ENCODE measurements at places on chromosomes 2 and 18.

- no peak for DNase-seq
Observed at GRCh38 chr2:8412082-8412481, 269.8 kb upstream of the ID2 start.

DNA sequence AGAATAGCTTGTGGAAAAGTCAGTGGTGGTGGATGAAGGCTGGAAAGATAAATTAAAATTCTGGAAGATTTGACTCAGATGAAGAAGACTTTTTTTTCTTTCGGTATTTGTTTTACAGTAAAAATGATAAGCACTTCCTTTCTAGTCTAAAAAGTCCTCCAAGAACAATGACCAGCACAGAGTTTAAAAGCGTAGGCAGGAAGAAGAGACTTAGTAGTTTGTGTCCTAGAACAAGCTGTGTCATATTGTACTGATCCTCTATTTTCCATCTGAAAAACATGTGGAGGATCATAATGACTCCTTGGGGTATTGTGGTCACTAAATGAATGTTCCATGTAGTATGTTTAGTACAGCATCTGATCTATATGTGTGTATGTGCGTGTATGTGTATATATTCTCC, 132.4 kb upstream of the FSHR start:
- DNase-seq: no peak

- peak; percentile 2 for DNase-seq
Observed at GRCh38 chr2:147456779-147457178, 388.1 kb upstream of the ACVR2A start.

- no peak for DNase-seq
Observed at GRCh38 chr2:216842636-216843035, 17.2 kb downstream of the TNP1 start.

GRCh38 chr18:55850904-55851303, 262.9 kb upstream of the TCF4 start:
- DNase-seq: no peak

GRCh38 chr18:76382275-76382674, 112.8 kb downstream of the ZNF516 start:
- no peak for DNase-seq

GRCh38 chr2:144449028-144449406, 70.9 kb downstream of the ZEB2 start:
- DNase-seq: no peak

GRCh38 chr18:51251625-51252024, 54.1 kb upstream of the MEX3C start:
- DNase-seq: no peak

- DNase-seq: no peak
Observed at GRCh38 chr2:35651688-35652323, 703.8 kb upstream of the CRIM1 start.

- peak; percentile 45 for DNase-seq
Observed at GRCh38 chr18:6482198-6482977, 67.7 kb upstream of the L3MBTL4 start.

GRCh38 chr2:10375570-10376281, 72.4 kb downstream of the ODC1 start:
- no peak for DNase-seq

- no peak for DNase-seq
Observed at GRCh38 chr18:22267697-22268096, 98.3 kb downstream of the GATA6 start.

- peak; percentile 28 for DNase-seq
Observed at GRCh38 chr2:219629976-219630695, 2.7 kb downstream of the SLC4A3 start.

- DNase-seq: peak; percentile 33
Observed at GRCh38 chr2:149040451-149040850, 2.0 kb downstream of the LYPD6B start.

GRCh38 chr2:195898505-195899191, 170.0 kb downstream of the DNAH7 start:
- peak; percentile 98 for DNase-seq

DNA sequence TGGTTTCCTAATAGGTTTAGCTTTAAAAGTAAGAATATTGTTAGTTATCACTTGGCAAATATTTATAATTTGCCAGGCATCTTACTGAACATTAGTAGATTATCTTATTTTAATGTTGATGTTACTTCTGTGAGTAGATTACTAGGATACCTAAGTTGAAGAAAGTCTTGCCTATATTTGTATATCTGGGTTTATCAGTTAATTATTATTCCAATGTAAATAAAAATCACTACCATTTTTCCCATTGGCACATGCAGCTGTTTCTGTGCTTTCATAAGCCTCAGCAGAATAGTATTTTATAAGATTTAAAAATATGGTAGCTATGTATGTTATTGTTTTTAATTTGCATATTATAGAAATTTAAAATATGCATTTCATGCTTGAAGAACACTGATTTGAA, 16.3 kb upstream of the TRIM43B start:
- no peak for DNase-seq

- DNase-seq: no peak
Observed at GRCh38 chr2:214365549-214365948, 45.3 kb upstream of the VWC2L start.

- peak; percentile 51 for DNase-seq
Observed at GRCh38 chr18:58552057-58552461, 76.8 kb downstream of the ALPK2 start.

DNA sequence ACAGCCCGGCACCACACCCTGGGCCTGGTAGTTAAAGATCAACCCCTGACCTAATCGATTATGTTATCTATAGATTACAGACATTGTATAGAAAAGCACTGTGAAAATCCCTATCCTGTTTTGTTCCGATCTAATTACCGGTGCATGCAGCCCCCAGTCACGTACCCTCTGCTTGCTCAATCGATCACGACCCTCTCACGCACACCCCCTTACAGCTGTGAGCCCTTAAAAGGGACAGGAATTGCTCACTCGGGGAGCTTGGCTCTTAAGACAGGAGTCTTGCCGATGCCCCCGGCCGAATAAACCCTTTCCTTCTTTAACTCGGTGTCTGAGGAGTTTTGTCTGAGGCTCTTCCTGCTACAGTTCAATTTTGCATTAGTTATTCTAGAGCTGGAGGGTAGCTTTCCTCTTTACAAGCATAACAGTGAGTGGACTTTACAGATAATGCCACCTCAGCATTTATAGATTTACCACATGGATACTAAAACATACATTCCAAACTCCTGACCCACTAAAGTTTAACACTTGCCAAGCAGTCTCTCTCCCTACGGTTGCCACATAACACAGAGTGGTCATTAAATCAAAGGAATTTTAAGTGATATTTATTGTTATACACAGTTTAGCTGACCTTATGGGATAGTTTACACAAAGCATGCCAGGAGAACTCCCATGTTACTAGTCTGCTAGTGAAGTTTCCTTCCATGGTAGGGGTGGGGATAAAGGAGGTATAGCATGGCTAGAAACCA, 101.0 kb downstream of the EVA1A start:
- DNase-seq: peak; percentile 90

DNA sequence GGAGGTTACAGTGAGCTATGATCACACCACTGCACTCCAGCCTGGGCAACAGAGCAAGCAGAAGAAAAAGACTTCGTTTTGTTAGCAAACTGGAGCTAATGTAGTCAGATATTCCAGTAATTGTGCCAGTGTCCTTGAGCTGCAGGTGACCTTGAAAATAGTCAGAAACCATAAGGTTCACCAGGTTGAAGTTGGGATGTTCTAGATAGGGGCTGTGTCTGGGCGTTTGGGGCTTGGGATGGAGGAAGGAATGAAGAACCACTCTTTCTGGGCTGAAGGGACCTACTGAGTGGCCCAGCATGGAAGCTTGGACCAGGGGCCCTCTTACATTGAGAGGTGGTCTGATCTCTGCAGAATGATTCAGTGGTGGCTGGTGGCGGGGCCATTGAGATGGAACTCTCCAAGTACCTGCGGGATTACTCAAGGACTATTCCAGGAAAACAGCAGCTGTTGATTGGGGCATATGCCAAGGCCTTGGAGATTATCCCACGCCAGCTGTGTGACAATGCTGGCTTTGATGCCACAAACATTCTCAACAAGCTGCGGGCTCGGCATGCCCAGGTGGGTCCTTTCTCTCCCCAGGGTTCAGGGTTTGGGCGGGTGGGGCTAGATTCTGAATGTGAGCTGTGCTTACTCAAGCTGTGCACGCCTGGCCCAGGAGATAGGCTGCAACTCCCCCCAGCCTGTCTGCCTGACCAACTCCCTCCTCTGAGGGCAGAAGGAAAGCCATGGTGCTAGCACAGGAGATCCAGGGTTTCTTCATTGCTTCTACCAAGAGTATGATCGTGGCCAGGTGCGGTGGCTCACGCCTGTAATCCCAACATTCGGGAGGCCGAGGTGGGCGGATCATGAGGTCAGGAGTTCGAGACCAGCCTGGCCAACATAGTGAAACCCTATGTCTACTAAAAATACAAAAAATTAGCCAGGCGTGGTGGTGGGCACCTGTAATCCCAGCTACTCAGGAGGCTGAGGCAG, 17.1 kb downstream of the CCT7 start:
- no peak for DNase-seq

GRCh38 chr2:16102976-16103380, 162.6 kb downstream of the MYCN start:
- DNase-seq: no peak

- no peak for DNase-seq
Observed at GRCh38 chr2:224924631-224925030, 117.6 kb downstream of the DOCK10 start.

GRCh38 chr2:8671176-8671575, 10.7 kb upstream of the ID2 start:
- no peak for DNase-seq

Data from EL (cell line).